Esophagus muscularis mucosa (tissue), 4 donors: ENCODE measurements at places on chromosomes 1 and 21. TPM values are rescaled to one million over a fixed set of nuclear protein-coding genes. Genes with fewer than 3 reads are reported as not detected.

GRCh38 chr1:87202922-87203655 is 125.6 kb upstream of the LMO4 start:
- no peak overlapping the region for H3K27ac ChIP-seq
- H3K4me1 ChIP-seq: peaks cover 6% of the 10 kb centered on the region
- DNase-seq: peak; percentile 78
- H3K27me3 ChIP-seq: no peaks in the 10 kb centered on the region
- no peak overlapping the region for H3K4me3 ChIP-seq
- no peaks in the 10 kb centered on the region for H3K36me3 ChIP-seq

Gene MAP1LC3C
- total RNA-seq: 16.7 TPM

Gene ADAM30
- total RNA-seq: not detected

DNA sequence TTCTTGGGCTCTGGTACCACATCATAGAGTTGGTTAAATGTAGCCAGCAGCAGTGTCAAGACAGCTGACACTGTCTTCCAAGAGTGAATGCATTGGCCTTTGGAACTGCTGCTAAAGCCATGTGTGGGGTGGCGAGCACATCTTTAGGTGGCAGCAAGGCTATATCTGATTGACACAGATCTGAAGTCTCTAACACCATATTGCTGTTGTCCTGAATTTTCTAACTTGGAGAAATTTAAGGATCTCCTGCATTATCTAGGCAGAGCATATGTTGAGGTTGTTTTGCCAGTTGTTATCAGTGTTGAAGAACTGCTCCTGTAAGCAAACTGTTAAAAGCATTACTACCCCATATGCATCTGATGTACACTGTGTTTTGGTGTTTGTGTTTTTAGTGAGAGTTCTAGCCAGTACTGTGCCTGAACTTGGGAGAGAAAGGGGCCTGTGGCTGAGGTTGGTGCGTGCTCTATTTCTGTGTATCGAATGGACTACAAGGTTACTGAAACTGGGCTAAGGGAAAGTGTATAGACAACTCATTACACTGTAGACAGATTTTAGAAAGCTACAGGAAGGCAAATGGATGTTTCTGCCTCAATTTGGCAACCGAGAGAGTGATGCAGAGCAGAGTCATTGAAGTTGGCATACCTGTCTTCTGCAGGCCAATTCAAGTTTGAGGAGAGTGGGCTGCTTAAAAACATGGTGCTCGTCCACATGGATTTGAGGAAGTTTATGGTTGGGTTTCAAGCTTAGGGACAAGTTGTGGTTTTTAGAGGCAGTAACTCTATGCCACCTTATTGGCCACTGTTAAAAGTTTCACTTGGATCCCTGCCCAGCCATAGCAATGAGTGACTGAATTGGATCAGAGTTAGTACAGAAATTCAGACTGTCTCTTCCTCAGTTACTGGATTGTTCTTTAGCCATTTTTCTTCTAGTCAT is 16.9 kb downstream of the DYRK3 start:
- peaks cover 5% of the 10 kb centered on the region for H3K4me1 ChIP-seq
- H3K27me3 ChIP-seq: no peaks in the 10 kb centered on the region
- no peak overlapping the region for H3K27ac ChIP-seq
- H3K36me3 ChIP-seq: peaks cover 19% of the 10 kb centered on the region
- H3K4me3 ChIP-seq: no peak overlapping the region

- H3K27ac ChIP-seq: no peak overlapping the region
- no peak for DNase-seq
- no peak overlapping the region for H3K4me3 ChIP-seq
- H3K4me1 ChIP-seq: no peaks in the 10 kb centered on the region
- H3K36me3 ChIP-seq: no peaks in the 10 kb centered on the region
- peaks cover 4% of the 10 kb centered on the region for H3K27me3 ChIP-seq
These were observed 35.4 kb upstream of the HEATR1 start for GRCh38 chr1:236639686-236640085.

DNA sequence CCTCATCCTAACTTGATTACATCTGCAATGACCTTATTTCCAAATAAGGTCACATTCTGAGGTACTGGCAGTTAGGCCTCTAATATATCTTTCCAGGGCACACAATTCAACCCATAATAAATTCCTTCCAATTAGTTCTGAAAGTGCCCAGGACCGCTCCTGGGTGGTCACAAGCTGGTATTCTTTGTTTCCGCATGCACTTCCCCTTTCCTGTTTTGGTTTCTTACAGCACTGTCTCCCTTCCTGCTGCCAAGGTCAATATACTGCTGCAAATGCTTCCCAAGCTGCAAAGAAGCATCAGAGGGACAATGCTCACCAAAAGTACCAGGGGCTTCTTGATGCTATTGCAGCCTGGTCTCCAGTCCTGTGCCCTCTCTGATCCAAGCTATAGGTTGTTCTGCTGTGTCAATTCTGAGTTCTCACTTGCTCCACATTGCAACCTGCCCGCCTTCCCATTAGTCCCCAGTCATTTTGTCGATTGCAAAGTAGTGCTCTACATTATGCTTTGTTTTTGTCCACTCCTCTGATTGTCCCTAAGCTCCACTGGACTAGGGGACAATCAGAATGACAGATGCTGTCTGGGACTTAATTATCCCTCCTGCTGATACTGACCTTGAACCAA is 13.9 kb upstream of the XPR1 start:
- H3K4me1 ChIP-seq: peaks cover 4% of the 10 kb centered on the region
- no peaks in the 10 kb centered on the region for H3K27me3 ChIP-seq
- no peak for DNase-seq
- no peak overlapping the region for H3K4me3 ChIP-seq
- H3K36me3 ChIP-seq: no peaks in the 10 kb centered on the region

DNA sequence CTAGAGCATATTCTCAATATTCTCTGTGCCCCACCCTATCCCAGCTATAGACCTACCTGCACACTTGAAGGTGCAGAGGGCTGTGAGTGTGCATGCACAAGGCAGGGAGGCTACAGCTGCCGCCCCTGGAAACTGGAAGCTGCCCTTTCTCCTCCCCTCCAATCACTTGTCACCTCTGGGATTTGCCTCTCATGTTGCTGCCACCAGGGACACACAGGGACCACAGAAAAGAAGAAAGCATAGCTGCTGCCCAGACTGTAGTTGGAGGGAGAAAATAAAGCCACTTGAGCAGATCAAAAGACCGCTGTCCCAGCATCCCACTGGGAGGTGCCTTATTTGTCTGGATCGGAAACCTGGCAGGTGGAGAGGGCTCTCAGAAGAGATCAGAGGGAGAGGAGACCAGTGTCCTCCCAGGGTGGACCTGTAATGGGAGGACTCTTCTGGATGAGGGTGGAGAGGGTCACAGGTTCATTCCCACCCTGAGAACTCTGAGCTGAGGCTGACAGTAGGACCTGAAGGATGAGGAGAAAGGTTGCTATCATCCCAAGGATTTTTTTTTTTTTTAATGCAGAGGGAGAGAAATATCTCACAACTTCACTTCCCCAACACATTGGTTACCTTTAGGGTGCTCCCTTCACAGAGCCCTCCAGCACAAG is 7.6 kb upstream of the INPP5B start:
- no peak overlapping the region for H3K27ac ChIP-seq
- H3K36me3 ChIP-seq: peaks cover 29% of the 10 kb centered on the region
- no peak for DNase-seq
